ENCODE measurements at places on chromosomes 2 and 18.
A peak's percentile ranks its signal among the peaks of the same experiment; 100 is the strongest.

GRCh38 chr2:121608367-121608766, 40.9 kb downstream of the CLASP1 start:
- no peak for DNase-seq

- DNase-seq, result no peak
These were observed 21.6 kb downstream of the INPP5D start for GRCh38 chr2:233081731-233082221.

DNA sequence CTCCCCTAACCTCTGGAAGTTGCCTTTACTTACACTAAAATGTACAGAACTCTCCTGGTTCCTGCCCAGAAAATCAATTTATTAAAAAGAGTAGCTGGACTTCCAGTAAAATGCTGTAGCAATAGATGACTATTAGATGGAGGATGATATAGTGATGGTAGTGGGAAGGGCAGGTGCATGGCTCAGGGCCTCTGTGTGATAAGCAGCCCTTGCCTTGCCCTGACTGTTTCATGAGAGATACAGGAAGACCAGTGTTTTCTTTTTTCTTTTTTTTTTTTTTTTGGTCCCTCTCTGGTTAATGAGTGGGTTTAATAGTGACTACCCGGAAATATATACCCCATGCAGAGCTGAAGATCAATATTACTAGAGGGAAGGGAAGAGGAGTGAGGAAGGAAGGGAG, 48.7 kb upstream of the NEDD4L start:
- DNase-seq, result no peak

DNA sequence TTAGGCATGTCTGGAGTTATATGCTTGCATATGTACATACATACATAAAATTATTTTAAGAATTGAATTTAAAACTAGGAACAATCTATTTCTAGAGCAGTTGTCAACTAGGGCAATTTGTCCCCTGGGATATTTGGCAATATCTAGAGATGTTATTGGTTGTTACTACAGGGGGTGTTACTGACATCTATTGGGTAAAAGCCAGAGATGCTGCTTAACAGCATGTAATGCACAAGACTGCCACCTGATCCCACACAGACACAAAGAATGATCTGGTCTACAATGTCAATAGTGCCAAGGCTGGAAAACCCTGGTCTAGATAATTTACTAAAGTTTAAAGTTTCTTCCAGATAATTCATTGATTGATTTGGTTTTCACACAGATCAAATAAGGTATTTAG, 185.3 kb downstream of the NYAP2 start:
- no peak for DNase-seq

GRCh38 chr2:197308585-197308984, 2.0 kb downstream of the ANKRD44 start:
- no peak for DNase-seq

DNA sequence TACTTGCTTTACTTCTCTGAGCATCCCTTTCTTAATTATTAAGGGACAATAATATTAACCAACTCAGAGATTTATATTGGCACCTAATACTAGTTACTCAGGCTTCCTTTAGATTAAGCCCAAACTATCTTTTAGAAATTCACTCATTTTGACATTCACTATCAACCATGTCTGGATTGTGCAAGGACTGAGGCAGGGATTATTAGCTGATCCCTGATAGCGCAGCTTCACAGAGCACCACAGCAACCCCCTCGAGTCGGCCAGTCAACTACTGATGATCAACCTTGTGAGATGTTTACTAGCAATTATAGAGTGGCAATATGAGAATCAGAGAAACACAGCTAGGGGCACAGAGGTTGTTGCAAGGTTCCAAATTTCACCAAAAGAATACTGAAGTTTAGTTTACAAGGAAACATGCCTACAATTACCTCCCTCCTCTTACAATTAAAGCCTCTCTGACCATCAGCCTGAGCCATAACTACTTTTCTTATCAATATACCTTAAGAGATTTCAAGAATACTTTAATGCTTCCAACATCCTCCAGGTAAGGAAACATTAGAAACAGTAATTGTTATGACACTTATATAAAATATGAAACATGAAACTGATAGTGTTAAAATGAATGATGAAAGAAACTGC, 191.6 kb downstream of the TCF4 start:
- no peak for DNase-seq

DNA sequence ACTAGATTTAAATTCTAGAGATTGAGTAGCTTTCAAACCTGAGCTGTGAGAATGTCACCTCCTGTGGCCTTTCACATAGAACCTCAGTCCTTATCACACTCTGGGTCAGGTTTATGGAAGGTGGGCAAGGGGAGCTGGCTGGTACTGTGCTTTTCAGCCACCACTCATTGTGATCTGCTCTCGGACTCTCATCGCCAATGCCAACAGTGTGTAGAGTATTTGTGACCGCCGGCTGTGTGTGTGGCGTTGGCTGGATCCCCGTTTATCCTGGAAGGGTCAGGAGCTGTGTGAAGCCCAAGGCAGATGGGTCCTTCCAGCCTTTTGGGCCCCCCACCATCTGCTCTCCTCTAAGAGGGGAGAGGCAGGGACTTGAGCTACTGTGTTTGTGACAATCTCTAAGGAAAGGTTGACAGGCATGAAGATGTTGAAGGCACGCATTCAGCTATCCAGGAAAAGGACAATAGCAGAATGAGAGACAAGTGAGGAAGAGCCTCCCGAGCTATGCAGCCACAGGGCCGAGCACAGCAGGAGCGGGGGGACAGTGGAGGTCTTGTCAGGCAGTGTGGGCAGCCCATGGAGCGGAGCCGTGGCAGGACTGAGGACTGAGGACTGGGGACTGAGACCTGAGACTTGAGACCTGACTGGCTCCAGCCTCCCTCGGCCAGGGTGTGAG, 107.1 kb upstream of the TPO start:
- no peak for DNase-seq

DNA sequence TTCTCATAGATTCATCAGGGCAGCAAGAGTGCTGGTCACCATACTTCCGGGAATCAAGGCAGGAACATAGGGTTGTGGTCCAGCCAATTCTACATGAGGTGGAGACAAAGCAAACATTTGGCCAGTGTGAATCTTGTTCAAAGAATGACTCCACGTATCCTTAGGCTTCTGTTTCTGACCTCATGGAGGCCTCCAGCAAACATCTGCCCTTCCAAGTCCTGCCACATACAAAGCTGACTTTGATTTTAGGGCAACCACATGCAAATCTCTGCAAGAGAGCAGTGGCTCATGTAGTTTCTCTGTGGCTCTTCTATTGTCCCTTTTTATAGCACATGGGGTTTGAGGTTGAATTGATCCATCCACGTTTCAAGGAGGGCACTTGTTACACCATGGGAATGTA, 132.1 kb upstream of the MMADHC start:
- peak; percentile 61 for DNase-seq

GRCh38 chr2:71150082-71150816, 19.8 kb downstream of the MPHOSPH10 start:
- DNase-seq, result no peak

- DNase-seq, result peak; percentile 90
These were observed 70.4 kb upstream of the CYP1B1 start for GRCh38 chr2:38146275-38146906.

DNA sequence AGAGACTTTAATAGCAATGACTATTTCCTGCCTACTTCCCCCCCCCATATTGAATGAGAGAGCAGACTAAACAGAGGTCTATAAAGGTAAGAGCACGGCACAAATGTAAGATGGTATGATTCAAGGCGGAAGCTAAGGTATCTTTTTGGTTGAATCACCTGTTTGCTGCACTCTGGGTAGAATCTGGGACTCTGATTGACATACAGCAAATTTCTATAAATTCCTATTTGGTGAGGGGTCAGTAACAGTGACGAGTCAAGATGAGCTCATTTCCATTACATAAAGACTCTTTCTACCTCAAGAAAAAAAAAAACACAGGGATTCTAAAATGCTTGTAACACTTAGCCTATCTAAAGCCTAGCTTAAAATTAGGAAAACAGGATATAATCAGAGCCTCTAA, 297.3 kb downstream of the TNS1 start:
- DNase-seq, result no peak

DNA sequence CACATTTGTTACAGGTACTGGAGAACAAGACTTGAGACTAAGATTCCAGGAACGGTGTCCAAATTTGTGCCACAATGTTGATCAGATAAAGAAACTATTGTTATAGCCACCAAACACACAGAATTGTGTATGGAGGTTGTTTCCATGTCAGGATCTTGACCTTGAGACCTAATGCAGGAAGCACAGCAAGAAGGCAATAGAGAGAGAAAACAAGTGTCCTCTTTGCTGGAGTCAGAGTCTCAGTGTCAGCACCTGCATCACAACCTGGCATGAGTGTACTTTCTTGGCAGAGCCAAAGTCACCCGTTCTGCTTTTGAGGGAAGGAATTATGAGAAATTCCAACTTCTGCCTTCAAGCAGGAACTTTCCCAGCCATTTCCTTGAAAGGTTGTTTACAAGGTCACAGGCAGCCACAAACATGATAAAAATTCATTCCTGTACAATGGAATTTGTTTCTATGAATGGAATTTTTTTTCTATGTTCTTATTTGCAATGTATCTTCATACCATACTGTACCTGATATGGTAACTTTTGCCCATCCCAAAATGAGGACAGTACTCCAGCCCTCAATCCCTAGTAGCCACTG, 118.4 kb downstream of the PKP4 start:
- no peak for DNase-seq

- DNase-seq, result no peak
These were observed 35.0 kb upstream of the PTH2R start for GRCh38 chr2:208371634-208371935.

DNA sequence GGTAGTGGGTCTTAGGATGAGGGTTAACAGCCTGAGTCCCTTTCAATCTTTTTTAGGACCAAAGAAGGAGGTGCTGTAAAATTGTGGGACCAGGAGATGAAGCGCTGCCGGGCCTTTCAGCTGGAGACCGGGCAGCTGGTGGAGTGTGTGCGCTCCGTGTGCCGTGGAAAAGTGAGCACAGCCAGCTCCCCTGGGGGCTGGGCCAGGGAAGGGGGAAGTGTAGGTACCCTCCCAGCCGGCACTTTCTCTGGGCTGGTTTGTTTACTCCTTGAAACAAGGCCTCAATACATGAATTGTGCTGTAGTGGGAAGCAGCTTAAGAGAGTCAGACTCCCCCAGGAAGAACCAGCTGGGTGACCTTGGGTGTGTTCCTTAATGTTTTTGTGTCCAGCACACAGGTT, 90.1 kb downstream of the RTN4 start:
- no peak for DNase-seq

- DNase-seq, result no peak
These were observed 88.1 kb upstream of the AGAP1 start for GRCh38 chr2:235405612-235406361.

GRCh38 chr18:3236470-3236869, 11.1 kb upstream of the MYL12A start:
- no peak for DNase-seq

- DNase-seq, result no peak
These were observed 29.6 kb downstream of the OLA1 start for GRCh38 chr2:174218773-174219172.

DNA sequence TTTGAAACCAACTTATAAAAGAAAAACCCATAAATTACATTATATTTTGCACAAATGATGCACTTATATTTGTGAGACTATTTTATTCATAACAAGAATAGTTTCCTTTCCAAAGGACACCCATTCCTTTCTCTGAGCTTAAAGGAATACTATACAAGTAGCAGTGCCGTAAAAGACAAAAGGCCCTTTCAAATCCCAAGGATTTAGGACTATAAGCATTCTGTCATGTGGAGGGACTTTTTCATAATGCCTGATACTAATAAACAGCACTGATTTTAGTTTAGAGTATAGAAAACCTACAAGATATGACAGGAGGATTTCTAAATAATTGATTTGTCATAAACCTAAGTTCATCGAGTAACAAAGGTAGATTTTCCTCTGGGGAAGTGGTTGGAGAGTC, 1134.2 kb upstream of the ZEB2 start:
- DNase-seq, result no peak

DNA sequence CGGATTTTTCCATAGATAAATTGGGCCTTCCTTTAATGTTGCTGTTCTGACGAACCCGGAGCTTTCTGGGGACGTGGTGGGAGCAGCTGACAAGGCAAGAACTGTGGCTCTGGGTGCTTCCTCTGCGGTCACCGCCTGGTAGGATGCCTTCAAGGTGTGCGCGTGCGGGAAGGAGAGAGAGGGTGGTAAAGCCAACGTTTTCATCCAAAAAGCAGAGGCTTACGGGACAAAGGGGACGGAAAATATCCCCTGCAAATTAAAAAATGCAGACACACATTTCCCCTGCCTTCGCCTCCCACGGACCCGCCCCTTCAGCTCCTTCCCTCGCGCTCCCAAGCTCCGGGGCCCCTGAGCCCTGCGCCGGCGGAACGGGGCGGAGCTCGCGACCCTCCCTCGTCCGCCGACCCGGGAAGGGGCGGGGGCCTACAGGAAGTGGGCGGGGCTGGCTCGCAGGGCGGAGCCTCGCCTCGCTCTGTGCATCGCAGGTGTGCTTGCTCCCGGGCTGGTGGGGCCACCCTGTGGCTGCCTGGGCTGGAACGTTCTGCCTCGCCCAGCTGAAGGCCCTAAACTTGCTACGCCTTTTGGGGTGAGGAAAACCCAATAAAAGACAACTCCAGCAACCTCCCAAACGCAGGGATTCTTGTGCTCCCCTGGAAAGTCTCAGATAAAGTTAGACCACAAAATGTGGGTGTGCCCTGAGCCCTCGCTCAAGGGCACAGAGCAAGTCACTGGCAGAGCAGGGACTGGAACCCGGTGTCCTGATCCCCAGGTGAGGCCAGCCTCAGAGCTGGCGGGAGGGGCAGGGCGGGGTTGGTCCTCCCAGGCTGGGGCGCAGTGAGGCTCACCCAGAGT, 25.4 kb upstream of the SLC66A3 start:
- DNase-seq, result no peak

GRCh38 chr18:1665079-1665478, 760.4 kb downstream of the ADCYAP1 start:
- no peak for DNase-seq

- no peak for DNase-seq
These were observed 151.7 kb upstream of the TNP1 start for GRCh38 chr2:217011576-217011975.

- DNase-seq, result no peak
These were observed 3.8 kb downstream of the COBLL1 start for GRCh38 chr2:164837807-164838206.

- DNase-seq, result no peak
These were observed 56.1 kb downstream of the DYNAP start for GRCh38 chr18:54647176-54647575.
